Stimulated activated CD8-positive, alpha-beta memory T cell treated with anti-CD3 and anti-CD28 coated beads, Interleukin-15, amount 100 ng/mL, for 48 hours (primary cell): ENCODE measurements at places on chromosomes 4 and X.

- no peak for DNase-seq
Observed at GRCh38 chrX:4741024-4741423, 1027.6 kb upstream of the PRKX start.

- DNase-seq: no peak
Observed at GRCh38 chrX:133440797-133441163, 25.5 kb upstream of the GPC4 start.

DNA sequence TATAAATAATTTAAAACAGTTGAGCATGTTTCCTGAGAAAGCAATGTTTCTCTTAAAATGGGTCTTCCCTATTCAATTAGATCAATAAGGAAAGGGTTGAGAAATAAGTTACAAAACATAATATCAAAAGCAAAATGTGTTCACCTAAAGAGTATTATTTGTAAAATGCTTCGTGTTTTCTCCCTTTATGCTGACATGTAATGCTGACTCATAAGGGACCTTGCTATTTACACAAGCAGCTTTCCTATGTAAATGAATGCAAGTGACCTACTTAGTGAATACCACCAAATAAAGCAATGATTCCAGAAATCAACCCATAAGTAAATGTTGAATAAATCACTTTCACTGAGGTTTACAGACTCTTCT lies 91.5 kb downstream of the ELOVL6 start:
- DNase-seq: no peak

- no peak for DNase-seq
Observed at GRCh38 chr4:121360495-121360894, 20.3 kb downstream of the QRFPR start.
